GM12865 (cell line): ENCODE measurements at places on chromosomes 7 and 10.

DNA sequence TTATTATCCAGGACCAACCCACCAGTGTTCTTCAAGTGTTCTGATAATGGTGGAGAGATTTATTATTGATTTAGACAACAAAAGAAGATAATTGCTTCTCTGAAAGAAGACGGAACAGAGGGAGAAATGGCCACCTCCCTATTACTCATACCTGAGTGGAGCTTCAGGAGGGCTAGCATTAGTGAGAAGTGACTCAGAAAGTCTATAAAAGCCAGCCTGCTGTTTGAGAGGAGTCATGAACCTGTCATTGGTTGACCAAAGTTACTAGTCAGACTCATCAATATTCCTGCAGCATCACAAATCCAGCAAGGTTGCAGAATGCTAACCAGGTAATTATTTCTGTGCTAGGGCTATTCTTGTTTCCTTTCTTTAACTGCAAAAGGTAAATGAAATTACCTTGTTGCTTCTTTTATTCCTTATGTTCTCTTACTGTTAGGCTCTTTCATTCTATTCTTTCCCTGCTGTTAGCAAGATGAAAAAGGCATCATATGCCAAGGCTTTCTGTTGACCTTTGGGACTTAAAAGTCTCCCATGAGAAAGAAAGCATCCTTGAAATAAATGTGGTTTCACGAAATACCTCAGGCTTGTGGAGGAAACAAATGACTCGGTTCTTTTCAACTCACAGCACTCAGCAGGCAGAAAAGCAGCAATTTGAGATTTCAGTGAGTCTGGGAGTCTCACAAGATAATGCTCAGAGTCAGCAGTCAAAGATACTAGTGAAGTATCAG lies 256.4 kb upstream of the PHYHIPL start:
- DNase-seq: peak; percentile 15

DNA sequence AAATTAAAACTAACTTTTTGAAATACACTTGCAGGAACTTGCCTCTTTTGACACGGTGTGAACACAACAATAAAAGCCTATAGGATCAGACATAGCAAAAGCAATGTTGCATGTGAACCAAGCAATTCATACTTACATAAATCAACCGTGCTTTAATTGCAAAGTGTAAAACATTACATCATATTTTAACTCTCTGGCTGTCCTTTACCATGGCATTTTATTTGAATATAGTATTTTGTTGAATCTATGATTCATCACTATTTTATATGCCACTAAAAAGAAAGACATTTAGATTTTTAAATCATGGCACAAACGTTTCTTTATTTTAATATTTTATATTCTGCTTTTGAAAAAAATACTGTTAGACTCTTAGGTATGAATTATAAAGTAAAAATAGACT lies 757.0 kb upstream of the KCND2 start:
- DNase-seq: no peak

GRCh38 chr10:3729397-3729976 lies 55.5 kb downstream of the KLF6 start:
- no peak for DNase-seq

DNA sequence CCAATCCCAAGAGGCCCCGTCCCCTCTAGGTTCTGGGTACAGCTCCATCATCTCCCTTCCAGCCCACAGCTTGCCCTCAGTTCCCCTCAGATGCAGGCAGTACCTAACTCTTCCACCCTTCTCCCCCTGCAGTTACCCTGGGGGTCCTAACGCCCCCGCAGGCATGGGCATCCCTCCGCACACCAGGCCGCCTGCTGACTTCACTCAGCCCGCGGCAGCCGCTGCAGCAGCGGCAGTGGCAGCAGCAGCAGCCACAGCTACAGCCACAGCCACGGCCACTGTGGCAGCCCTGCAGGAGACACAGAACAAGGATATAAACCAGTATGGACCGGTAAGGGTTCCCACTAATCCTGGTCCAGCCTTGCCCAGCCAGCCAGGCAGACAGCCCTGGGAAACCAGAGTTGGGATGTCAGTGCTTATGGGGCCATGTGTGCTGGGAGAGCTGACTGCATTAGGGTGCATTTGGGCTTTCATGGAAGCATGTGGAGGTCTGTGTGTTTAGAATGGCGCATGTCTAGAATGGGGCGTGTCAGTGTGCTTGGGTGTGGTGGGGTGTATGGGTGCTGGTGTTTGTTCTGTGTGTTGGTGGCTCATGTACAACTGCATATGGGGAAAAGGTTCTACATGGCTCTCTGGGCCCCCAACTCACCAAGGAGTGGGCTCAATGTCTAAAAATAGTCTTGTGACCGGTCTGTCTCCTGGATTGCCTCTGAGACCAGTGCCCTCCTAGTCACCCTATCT lies 55.1 kb upstream of the PPIF start:
- DNase-seq: no peak

- DNase-seq: no peak
Observed at GRCh38 chr7:105319578-105319977, 69.1 kb downstream of the SRPK2 start.

- DNase-seq: no peak
Observed at GRCh38 chr7:20327055-20327454, 3.6 kb upstream of the ITGB8 start.

DNA sequence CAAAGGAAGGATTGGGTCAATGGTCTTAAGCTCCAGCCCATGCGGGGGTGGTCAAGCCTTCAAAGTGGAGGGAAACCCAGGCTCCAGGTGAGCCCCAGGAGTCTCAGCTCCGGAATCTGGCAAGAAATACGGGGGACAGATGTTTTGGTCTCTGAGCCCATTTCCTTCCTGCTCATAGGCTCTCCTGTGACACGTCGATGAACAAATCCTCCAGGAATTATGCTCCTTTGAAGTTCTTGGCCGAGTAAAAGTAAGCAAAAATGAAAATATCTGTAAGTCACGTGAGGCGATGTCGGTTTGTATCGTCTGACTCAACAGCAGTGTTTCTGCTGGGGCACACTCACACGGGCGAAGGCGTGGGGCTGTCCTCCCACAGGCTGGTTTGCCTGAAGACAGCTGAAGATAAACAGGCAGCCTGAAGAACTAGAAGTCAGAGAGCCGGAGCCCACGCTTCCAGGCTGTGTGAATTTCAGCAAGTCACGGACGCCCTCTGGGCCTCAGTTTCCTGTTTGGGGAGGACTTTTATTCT lies 52.6 kb upstream of the SMNDC1 start:
- peak; percentile 87 for DNase-seq

GRCh38 chr7:31939076-31939475 lies 131.1 kb downstream of the PDE1C start:
- DNase-seq: no peak

DNA sequence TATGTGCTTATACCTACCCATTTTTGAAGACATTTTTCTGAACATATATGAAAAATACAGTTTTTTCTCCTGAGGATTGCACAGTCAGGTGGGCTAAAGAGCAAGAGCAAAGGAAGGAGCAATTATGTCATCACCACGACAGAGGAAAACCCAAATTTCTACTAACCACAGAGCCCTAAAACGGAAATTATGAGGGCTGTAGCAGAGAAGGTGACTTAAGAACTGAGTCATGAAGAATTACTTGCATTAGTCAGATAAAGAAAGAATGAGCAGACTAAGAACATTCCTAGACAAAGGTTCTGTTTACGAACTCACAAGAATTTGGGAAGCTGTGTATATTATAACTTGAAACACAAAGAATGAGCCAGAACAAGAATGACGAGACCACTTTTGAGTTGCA lies 974.4 kb downstream of the NXPH1 start:
- DNase-seq: no peak

DNA sequence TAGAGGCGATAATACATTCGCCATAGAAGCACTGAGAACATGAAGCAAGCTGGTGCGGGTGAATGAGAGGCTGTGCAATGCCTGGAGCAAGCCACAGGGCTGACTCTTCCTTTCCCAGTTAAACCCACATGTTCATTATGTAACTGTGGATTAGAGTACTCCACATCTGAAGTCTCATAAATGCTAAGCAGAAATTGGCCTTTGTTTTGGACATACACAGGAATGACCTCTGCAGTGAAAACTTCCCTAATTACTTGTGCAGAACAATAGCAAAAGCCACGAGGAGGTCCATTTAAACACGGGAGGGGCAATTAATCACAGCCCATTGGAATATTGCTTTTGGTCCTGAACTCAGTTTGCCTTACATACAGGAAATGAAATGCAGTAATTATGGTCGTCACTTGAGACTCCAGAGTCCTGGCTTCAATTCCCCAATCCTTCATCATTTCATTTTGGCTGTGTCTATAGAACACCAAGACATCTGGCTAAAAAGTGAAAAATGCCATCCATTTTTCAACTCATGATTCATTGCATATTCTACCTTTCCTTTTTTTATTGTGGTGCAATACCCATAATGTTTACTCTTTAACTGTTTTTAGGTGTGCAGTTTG lies 78.7 kb upstream of the CXCL12 start:
- no peak for DNase-seq

- DNase-seq: no peak
Observed at GRCh38 chr10:117955176-117955575, 91.6 kb downstream of the RAB11FIP2 start.

GRCh38 chr10:78757344-78757925 lies 311.3 kb upstream of the ZMIZ1 start:
- no peak for DNase-seq

DNA sequence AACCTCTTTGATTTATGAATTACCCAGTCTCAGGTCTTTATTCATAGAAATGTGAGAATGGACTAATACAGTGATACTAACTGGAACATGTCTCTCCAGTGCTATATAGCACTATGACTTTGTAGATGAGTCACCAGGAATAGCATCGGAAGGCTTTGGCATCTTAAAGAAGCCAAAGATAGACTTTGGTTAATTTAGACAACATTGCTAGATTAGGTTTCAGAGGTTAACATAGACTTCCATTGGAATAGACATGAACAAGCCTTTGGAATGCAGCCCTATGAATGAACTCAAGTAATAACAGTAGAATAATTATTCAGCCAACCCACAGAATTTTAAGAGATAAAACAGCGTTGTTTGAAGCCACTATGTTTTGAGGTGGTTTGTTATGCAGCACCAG lies 169.2 kb downstream of the HGF start:
- no peak for DNase-seq

DNA sequence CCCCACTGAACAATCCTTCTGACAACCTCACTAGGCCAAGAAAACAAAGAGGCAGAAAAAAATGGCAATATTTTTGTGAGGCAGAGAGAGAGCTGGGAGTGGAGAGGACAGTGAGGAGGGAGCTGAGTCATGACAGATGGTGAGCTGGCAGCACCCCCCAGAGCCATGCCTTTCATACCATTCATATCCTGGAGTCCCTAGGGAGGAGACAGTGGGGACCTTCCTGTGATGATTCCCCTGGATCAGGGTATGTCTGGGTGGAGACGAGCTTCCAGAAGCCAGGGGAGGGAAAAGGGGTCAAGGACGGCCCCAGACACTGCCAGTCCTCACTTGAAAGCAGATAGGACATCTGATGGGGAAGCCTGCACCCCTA lies 160.5 kb downstream of the ADAM12 start:
- DNase-seq: no peak

DNA sequence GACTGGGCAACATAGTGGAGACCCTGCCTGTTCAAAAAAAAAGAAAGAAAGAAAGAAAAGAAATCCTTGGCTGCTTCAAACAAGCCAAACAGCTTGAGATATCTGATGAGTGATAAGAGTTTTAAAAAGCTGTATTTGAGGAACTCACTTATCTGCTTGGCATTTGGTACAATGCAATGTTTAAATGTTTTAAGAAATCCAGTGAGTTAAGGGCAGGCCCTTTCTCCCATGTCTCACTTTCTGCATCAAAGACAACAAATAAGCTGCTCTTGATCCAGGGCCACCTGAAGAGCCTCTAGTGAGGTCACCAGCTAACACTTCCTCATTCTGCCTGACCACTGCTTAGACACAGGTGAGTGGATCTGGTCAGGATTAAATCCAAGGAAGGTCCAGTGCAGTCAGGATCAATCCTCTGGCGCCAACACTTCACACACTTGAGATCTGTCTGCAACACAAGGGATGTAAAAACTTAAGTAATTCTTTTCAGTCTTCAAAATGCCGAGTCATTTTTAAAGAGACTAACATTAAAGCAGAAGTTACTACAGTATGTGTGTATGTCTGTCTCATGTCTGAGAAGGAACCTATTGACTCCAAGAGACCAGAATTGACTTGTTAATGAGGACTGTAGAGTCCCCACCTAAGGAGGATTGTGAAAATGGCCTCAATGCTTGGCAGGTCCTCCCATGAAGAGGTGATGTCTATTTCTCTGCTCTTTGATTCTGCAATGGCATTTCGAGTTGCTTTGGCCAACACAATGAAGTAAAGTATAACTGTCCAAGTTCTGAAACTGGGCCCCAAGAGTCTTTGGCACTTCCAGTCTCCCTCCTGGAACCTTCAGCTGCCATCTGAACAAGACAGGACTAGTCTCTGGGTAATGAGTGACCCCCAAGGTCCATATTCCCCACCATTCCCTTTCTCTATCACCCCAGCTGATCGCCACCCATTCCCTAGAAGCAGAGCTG lies 43.1 kb downstream of the CREB3L2 start:
- no peak for DNase-seq

GRCh38 chr7:21215307-21215706 lies 212.6 kb upstream of the SP4 start:
- no peak for DNase-seq

DNA sequence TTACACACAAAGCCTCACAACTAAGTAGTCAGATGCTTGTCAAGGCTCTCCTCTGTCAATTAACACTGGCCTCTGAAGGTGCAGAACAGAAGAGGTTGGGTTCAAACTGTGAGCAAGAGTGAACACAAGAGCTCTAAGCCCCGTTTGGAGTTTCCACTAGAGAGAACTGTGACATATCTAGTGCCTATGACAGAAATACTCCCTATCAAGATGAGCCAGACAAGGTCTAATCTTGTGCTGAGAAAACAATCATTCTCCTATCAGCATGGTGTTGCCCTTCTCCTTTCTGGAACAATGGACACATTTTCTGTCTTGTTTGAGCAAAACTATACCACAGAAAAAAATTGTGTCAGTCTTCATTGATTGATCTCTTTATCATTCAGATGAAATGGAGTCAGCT lies 62.4 kb upstream of the CCDC71L start:
- DNase-seq: no peak

DNA sequence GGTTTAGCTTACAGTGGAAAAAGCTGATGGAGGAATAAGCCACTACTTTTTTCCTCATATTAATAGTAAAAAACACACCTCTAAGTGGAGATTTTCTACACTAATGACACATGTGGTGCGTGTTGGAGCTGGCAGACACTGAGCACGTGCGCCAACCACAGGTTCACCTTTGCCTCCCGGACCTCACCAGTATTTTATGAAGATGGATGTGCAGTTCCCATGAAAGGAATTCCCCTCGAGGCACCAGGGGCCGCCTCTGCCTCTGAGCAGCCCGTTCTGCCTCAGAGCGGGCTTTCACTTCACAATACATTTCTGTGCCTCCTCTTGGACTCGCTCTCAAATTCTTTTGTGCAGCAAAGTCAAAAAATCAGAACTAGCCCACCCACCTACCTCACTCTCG lies 477.5 kb upstream of the ADARB2 start:
- DNase-seq: no peak

GRCh38 chr7:44282601-44283171 lies 42.7 kb downstream of the CAMK2B start:
- DNase-seq: no peak

GRCh38 chr7:23449941-23450340 lies 20.4 kb downstream of the IGF2BP3 start:
- DNase-seq: no peak
